ENCODE measurements at places on chromosomes 12 and 14.
A peak's percentile ranks its signal among the peaks of the same experiment; 100 is the strongest.

GRCh38 chr12:49043856-49044258 is 16.7 kb downstream of the KMT2D start:
- DNase-seq = peak; percentile 2

- DNase-seq = no peak
These were observed 170.6 kb downstream of the MED13L start for GRCh38 chr12:116106870-116107269.

GRCh38 chr12:17975763-17976162 is 114.2 kb downstream of the RERGL start:
- DNase-seq = no peak

DNA sequence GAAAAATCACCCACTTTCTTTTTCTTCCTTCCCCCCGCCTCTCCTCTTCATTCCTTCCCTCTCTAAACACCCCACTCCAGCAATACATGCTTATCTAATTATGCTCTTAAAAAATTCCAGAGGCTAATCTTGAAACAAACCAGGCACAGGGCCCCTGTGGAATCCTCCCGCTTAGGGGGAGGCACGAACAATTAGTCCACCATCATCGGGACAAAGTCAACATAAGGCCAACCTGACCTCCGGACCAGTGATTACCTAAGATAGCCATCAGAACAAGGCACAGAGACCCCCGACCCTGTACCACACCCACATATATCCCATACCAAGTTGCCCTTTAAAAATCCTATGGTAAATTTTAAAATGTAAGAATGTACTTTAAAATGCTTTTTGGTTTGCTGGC is 47.1 kb downstream of the KIF21A start:
- DNase-seq = no peak

- peak; percentile 92 for DNase-seq
These were observed 20.0 kb downstream of the BORCS5 start for GRCh38 chr12:12376646-12377448.

DNA sequence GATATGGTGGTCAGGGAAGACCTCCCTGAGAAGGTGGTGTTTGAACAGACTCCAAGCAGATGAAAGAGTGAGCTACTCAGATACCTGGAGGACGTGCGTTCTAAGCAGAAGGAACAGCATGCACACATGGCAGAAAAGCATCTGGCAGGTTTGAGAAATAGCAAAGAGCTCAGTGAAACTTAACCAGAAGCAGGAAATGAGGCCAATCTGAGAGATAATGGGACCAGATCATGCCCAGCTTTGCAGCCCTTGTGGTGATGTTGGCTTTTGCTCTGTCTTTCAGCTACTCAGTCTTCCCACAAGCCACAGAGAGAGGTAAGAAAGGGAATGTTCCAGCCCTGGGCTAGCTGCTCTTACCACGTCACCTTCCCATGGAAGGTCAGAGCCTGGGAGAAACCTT is 176.3 kb upstream of the GSC start:
- no peak for DNase-seq

DNA sequence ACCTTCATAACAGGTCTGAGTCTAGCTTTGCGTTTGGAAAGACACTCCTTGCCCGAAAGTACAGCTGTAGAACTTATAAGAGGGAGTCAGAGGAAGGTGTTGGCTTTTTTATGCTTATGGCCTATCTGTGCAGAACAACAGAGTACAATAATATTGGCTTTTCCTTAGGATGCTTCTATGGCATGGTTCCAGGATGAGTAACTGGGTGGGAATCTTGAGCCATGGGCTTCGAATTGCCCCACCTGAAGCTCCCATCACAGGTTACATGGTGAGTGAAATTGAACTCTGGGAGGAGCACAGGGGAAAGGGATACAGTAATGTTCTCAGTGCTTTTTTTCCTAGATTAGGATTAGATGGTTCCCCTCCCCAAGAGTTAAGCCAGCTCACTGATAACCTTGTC is 13.0 kb downstream of the PARP2 start:
- DNase-seq = no peak

GRCh38 chr12:6438345-6438744 is 6.4 kb upstream of the CD27 start:
- no peak for DNase-seq

DNA sequence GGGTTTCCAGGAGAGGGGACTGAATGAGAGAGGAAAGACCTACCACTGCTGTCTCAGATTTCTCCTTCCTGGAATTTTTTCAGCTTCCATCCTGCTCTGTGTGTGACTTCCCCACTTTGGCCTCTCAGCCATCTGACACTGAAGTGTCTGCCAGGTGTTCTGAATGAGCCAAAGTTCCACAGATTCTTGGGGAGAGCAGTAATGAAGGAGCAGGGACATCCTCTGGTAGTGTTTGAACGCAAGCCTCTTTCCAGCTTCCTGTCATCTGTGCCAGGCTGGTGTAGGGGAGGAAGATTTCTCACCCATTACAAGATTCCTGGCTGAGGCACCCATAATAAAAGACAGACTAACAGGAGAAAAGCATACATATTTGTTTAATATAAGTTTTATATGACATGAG is 141.7 kb upstream of the NRXN3 start:
- DNase-seq = no peak

DNA sequence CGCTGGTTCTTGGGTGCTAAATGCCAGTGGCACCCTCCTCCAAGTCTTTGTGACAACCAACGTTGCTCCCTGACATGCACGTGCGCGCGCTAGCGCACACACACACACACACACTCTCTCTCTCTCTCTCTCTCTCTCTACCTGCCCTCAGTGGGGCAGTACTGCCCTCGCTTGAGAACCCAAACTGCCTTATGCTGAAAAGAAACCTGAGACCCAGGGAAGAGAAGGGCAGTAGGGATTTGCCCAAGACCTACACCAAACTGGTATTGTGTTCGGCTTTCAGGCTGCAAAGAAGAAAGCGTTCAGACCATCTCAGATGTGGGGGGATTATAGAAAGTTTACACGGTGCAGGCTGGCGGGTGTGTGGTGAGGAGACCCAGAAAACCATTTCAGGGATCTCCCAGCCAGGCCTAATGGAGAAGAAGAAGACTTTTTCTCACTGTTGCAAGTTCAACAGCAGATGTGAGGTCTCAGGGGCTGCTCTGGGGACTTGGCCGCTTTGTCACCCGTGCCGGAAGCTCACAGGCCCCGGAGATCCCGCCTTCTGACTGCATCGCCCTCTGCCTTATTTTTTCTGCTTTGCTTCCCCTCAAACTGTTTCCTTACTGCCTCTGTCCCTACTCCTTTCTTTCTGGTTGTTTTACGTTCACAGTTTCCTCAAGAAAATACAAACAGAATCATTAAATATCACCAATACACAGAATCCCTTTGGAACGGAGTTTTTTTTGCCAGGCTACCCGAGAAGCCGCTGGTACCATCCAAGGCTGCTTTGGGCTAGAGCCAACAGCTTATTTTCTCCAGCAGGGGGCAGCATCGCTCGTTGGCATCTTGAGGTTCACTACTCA is 82.4 kb downstream of the PPM1A start:
- DNase-seq = peak; percentile 90

- DNase-seq = no peak
These were observed 29.9 kb upstream of the AEBP2 start for GRCh38 chr12:19409376-19409775.

GRCh38 chr14:64098120-64098519 is 196.1 kb downstream of the ESR2 start:
- DNase-seq = no peak

DNA sequence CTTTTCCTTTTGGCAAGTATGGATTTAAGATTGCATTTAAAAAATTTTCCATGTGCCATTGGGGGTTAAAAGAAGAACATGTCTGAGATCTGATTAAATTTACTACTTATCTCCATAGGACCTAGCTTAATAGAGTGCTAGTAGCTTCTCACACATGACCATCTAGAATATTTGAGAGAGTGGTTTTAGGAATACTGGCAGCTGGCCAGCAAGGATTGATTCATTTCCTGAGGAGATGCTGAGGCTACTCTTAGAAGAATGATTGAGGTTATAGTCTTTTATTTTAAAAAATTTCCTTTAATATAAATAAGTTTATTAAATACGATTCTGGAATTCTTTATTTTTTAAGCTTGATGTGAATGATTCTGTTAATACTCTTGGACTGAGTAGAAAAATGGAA is 56.2 kb downstream of the MIPOL1 start:
- peak; percentile 53 for DNase-seq

DNA sequence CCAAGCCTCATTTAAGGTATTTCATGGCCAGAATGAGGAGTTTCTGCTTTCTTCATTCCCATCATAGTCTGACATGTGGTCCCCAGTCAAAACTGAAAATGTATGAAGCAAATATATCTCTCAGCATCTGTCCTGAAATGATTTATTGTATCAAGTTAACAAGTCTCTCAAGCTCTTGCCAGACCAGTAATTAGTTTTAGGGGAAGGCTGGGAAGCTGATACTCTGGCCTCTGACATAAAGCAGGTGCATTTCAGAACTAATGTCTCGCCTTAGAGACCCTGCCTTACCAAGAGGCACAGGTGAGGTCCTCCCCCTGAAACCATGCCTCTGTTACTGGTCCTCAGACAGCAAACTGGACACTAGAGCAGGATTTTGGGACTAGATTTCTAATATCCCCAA is 266.5 kb downstream of the SLC15A4 start:
- peak; percentile 29 for DNase-seq

- peak; percentile 74 for DNase-seq
These were observed at the start of gene SUOX for GRCh38 chr12:55996715-55997534. Gene SUOX (plus strand): TSS chr12:55997276. CDS start chr12:56002222, 4,946 bp downstream.

- DNase-seq = no peak
These were observed 94.3 kb downstream of the KICS2 start for GRCh38 chr12:64127811-64128210.

- DNase-seq = no peak
These were observed 120.7 kb downstream of the ADGRD1 start for GRCh38 chr12:131074221-131075083.

DNA sequence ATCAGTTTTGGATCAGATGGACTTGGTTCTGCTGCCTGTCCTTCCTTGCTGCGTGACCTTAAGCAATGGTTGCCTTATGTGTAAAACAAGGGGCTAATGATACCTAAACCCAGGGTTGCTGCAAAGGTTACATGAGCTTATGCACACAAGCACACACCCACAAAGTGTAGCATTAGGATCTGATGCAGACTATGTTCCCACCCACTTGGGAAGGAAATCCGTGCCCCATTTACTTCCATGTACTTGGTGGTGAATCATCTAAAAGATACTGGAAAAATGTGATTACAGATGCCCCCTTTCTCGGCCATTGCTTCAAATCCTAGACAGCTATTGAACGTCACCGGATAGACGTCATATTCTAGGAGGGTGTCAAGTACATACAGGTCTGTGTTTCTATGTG is 87.1 kb downstream of the PRKCH start:
- DNase-seq = no peak

- DNase-seq = no peak
These were observed 163.0 kb upstream of the FKBP4 start for GRCh38 chr12:2631653-2632350.

GRCh38 chr12:48882315-48882687 is 16.6 kb upstream of the RND1 start:
- no peak for DNase-seq

DNA sequence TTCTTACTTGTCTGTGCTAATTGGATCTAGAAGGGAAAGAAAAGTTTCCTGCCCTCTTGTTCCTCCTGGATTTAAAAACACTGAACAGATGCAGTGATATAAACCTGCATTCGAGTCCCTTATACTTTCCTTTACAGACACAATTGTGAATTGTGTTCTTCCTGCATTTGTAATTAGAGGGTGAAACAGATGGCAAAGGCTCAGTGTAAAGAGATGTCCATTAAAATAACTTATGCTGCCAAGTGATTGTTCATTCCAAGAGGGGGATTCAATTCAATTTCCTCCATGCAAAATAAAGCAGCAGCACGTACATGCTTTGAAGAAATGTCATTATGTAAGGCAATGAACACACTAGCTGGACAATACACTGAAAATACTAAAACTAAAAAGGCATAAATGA is 248.3 kb upstream of the LRIG3 start:
- peak; percentile 12 for DNase-seq

GRCh38 chr14:54000341-54000811 is 43.8 kb upstream of the BMP4 start:
- DNase-seq = no peak

GRCh38 chr12:46483572-46484395 is 111.2 kb upstream of the SLC38A2 start:
- no peak for DNase-seq

- peak; percentile 61 for DNase-seq
These were observed 550 bp downstream of the TEAD4 start for GRCh38 chr12:2959505-2960389.

GRCh38 chr14:101973356-101973755 is 9.0 kb downstream of the DYNC1H1 start:
- no peak for DNase-seq

- DNase-seq = no peak
These were observed 150.8 kb downstream of the TTC7B start for GRCh38 chr14:90665321-90666000.

- no peak for DNase-seq
These were observed 255.0 kb downstream of the PAX9 start for GRCh38 chr14:36916668-36917067.

DNA sequence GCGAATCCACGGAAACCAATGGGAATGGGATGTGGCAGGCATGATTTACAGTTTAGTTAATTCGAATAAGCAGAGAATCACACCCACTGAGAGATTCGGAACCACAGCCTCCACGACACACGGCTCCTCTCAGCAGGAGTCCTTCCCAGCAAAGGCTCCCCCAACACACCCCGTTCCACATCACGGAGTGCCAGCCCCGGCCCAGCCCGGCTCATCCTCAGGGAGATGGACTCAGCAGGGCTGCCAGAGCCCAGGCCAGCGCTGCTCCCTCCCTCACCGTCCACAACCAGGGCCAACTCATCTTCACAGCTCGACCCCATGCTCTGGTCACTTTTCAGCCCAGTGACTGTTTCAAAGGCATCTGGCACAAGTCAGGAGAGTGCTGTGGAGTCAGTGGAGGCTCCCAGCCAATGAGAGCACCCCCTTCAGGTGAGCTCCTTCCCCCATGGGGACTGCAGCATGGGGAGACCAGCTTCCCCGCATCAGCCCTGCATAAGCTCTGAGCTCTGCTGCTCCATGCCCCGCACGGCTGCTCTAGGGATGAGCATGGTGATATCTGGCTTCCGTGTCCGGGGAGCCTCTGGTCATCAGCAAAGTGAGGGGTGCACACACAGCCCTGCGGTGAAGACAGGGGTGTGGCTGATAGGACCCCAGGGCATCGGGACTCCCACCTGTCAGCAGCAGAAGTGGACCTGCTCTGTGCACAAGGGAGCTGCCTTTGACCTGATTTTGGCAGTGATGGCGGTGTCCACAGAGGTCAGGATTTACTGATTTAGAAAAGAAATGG is 238.8 kb upstream of the SFSWAP start:
- DNase-seq = no peak

GRCh38 chr12:1591543-1591942 is 2.8 kb downstream of the FBXL14 start:
- DNase-seq = no peak

DNA sequence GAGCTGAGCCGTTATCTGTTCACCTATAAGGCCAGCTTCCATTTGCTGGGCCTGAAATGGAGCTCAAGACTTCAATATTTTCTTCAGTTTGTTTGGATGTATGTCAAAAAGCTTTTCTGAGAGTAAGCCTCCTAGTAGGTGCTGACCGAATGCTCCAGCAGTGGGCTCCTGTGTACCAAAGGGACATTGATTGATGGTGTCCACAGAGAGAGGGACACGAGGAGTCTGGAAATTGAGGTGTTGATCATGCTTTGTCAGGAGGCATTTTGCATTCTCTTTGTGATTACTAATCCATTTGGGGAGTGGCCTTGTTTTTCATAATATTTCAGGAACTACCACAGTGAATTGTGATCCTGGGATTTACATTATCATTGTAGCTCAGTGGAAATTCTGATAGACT is 107.7 kb upstream of the SLC38A2 start:
- no peak for DNase-seq

All from NCI-H1105 treated with DMSO at 0.1 percent for 48 hours (cell line).